ENCODE measurements at places on chromosomes 3 and 15. TPM values are rescaled to one million over a fixed set of nuclear protein-coding genes. Genes with fewer than 3 reads are reported as not detected.
A peak's percentile ranks its signal among the peaks of the same experiment; 100 is the strongest.

DNA sequence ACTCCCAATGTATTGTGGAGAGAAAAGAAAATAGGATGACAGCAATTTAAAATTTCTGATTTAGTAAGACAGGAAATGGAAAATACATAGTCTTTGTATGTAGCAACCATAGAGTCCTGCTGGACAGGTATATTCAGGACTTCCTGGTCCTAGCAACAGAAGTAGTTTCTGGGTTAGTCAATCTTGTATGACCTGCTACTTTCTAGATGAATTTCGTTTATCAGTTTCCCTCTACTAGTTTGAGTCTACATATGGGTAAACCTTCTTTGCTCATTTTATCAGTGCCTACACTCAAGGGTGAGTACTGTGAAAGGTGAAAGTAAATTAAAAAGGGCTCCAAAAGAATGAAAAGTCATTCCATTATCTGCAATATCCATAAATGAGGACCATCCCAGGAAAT lies 309.8 kb downstream of the UNC13C start:
- no peak for DNase-seq

Gene CCDC39
- total RNA-seq = not detected

- no peak for DNase-seq
Measured at GRCh38 chr3:115655761-115656282, 32.5 kb downstream of the GAP43 start.

DNA sequence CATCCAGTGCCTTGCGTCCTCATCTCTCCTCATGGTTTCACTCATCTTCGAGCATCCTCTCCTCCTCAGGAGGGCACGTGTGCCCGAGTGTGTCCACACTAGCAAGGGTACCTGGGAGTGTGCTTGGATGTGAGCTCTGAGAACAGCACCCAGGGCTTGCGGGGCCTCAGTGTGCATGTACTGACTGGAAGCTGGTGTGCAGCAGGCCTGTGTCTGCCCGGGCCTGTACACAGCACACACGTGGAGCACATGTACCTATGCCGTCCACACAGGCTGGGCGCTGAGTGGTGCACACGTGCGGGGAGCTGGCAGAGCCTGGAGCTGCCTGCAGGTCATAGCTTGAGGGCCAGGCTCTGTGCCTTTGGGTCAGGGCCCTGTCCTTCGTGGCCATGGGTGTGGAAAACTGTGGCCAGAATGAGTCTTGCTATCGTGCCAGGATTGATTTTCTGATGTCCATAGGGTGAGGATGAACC lies 34.9 kb downstream of the TSPAN3 start:
- DNase-seq = peak; percentile 35

- DNase-seq = no peak
Measured at GRCh38 chr15:73504885-73505284, 61.9 kb downstream of the REC114 start.

Measured in bronchial epithelial cell (primary cell).